CD4-positive, alpha-beta T cell treated with Interleukin-6 at 100 ng/mL for 8 hours (primary cell): ENCODE measurements at places on chromosomes 1 and 21.
A peak's percentile ranks its signal among the peaks of the same experiment; 100 is the strongest.

- no peak for DNase-seq
Measured at GRCh38 chr1:195173753-195174152, 1434.5 kb downstream of the KCNT2 start.

GRCh38 chr21:27406300-27407009 is 439.6 kb upstream of the ADAMTS5 start:
- no peak for DNase-seq

DNA sequence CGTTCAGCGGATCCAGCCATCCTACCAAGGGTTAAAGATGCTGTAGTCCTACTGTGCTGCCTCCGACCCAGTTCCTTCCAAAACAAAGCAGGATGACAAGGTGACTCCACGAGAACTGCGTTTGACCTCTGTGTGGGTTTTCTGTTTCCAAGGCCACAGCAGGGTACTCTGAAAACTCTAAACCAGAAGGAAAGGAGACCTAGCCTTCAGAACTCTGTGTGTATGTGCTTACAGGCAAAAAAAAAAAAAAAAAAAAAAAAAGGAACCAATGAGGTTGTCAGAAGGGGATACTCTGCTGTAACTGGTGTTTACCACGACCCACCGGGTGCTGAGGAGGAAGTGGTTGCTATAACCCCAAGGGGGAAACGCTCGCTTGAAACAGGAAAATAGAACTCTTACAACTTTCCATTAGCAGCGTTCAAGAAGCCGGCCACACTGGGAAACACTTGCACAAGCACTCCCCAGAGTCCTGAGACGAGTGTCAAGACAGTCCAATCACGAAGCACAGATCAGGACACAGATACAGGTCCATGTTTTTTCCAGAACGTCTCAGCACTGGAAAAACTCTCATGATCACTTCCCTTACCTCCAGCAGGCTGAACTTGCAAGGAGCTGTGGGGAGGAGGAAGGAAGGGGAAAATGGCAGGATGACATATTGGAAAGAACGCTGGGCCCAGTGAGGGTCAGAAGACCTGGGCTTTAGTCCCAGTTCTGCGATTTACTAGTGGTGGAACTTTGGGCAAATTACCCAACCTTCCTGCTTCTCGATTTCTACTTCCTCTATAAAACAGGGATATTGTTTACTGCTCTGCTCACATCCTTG is 64.0 kb downstream of the ITPKB start:
- DNase-seq, result peak; percentile 87

GRCh38 chr1:93878501-93878888 is 511 bp downstream of the DNTTIP2 start:
- DNase-seq, result peak; percentile 25

DNA sequence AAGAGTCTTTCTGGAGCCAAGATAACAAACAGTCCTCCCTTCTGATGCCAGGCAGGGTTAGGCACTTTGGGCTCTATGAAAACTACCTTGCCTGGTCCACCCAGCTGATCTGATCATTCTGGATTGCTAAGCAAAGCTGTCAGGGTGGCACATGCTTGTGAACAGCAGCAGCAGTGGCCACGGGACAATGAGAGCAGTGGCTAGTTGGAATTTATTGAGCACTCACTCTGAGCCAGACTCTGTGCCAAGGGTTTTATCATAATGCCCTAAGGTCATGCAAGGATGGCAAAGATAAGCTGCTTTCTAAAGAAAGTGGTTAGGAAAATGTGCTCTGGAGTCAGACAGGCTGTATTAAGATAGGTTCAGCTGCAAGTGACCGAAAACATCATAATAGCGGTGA is 390.4 kb upstream of the VAMP3 start:
- no peak for DNase-seq

DNA sequence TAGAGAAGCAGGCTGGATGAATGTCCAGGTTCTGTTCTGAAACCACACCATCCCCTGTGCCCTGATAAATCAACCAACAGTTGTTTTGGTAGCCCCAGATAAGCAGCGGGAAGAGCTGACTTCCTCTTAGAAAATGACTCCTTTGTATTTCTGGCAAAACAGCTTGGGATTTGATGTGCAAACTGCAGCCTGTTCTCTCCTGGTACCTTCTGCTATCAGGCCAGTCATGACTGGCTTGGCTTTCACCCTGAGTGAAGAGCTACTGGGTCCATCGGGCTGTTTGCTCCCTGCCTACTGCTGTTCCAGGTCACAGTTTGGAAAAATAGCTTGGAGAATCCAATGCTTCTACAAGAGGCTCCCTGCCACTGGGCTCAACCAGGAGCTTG is 116.8 kb downstream of the DTL start:
- DNase-seq, result no peak

GRCh38 chr1:163661391-163661790 is 339.6 kb downstream of the NUF2 start:
- DNase-seq, result no peak

DNA sequence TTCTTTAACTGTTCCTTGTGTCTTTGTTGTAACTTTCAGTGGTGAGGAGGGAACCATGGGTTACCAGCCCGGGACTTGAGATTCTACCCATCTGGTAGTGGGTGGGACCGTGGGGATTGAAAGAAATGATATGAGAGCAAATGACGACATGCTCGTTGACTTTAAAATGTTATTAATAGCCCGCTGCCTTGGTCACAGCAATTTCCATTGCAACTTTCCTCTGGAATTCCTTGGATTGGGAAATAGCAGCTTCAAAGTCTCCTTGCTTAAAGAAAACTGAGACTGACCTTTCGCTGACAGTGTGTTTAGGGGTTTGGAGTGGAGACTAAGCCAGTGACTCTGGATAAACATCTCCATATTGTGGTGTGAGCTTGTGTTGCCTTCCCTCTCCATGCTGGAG is 44.2 kb upstream of the MARK1 start:
- no peak for DNase-seq

GRCh38 chr1:42860339-42861013 is 14.1 kb downstream of the ZNF691 start:
- no peak for DNase-seq

- no peak for DNase-seq
Measured at GRCh38 chr1:222181191-222181590, 366.7 kb downstream of the HHIPL2 start.

DNA sequence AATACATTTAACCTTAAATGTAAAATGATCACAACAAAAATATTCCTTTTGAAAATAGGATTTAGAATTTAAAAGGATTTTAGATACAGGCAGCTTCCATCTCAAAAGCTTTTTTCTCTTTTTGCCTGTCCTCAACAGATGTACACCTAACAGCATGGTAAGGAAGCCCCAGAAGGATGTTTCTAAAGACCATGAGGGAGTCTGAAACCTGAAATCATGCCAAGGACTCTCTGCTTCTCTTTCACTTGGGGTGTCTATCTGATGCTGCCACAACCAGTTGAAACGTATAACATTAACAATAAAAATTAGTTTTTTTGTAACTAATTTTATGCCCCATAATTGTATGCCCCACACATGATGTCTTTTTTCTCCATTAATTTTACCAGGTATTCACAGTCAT is 5.4 kb upstream of the ZNF281 start:
- no peak for DNase-seq

DNA sequence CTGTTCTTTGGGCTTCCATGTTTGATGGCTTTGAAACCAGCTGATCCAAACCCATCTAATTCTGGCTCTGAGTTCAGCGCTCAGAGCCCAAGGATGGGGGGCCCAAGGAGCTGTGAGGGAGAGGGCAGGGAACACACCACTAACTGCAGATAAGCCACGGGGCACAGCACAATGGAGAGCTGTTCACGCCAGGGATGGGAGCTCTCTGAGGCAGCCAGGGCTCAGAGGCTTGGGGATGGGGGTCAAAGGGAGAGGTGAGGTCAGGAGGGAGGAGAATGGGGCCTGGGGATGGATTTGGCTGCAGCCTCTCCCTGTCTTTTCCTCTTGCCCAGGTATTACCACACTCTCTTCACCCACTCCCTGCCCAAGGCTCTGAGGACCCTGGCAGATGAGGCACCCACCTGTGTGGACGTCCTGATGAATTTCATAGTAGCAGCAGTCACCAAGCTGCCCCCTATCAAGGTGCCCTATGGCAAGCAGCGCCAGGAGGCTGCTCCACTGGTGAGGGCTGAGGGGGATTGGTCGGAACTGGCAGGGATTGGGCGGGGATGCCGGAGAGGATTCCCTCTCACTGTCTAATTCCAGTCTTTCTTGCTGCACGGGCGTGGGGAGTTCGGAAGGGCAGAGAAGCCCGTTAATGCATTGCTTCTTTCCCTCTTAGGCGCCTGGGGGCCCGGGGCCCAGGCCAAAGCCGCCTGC is 11.3 kb downstream of the SLC30A2 start:
- no peak for DNase-seq

DNA sequence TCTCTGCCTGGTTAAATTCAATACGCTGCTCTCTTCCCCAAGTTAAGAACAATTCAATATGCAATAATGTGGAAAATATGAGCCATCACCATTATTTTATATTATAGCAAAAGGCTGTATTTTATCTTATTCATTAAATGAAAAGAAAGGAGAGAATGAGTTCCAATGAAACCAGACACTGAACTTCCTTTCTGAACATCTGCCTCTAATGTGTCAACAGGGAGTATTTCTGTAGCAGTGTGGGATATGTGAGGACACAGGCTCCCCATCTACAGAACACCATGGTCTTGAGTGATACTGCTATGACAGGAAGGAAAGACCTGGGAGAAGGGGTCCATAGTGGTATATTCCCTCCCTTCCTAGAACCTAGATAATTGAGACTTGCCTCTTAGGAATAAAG is 46.3 kb downstream of the CASQ2 start:
- no peak for DNase-seq
